ENCODE measurements at places on chromosomes 4 and X. TPM values are rescaled to one million over a fixed set of nuclear protein-coding genes. Genes with fewer than 3 reads are reported as not detected.

GRCh38 chrX:108426262-108426661 is 12.0 kb downstream of the COL4A6 start:
- H3K36me3 ChIP-seq: peaks cover 10% of the 10 kb centered on the region
- no peaks in the 10 kb centered on the region for H3K27me3 ChIP-seq
- no peak for DNase-seq
- H3K4me1 ChIP-seq: peaks cover 5% of the 10 kb centered on the region
- H3K4me3 ChIP-seq: no peak overlapping the region

DNA sequence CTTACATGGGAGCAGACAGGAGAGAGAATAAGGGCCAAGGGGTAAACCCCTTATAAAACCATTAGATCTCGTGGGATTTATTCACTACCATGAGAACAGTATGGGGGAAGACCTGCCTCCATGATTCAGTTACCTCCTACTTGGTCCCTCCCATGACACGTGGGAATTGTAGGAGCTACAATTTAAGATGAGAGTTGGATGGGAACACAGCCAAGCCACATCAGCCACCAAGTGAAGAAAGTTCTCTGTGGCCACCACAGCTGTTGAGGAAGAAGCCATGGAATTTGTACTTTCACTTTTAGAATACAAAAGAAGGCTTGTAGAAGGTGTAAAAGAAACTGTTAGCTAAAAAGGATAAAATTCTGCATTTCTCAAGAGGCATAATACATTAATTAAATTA is 67.0 kb upstream of the CXorf51A start:
- no peak overlapping the region for H3K27ac ChIP-seq
- no peaks in the 10 kb centered on the region for H3K4me1 ChIP-seq
- DNase-seq: no peak
- H3K27me3 ChIP-seq: no peaks in the 10 kb centered on the region

- H3K36me3 ChIP-seq: no peaks in the 10 kb centered on the region
- H3K27ac ChIP-seq: no peak overlapping the region
- DNase-seq: no peak
- H3K4me1 ChIP-seq: no peaks in the 10 kb centered on the region
- H3K27me3 ChIP-seq: no peaks in the 10 kb centered on the region
- no peak overlapping the region for H3K4me3 ChIP-seq
These were observed 4.4 kb downstream of the PLP1 start for GRCh38 chrX:103781062-103781402.

- no peak overlapping the region for H3K4me3 ChIP-seq
- peaks cover 5% of the 10 kb centered on the region for H3K4me1 ChIP-seq
- no peaks in the 10 kb centered on the region for H3K27me3 ChIP-seq
- no peak for DNase-seq
- no peaks in the 10 kb centered on the region for H3K36me3 ChIP-seq
These were observed 38.4 kb upstream of the CLNK start for GRCh38 chr4:10722957-10723356.

- no peaks in the 10 kb centered on the region for H3K4me1 ChIP-seq
- no peak overlapping the region for H3K27ac ChIP-seq
- no peaks in the 10 kb centered on the region for H3K27me3 ChIP-seq
- no peak overlapping the region for H3K4me3 ChIP-seq
- no peak for DNase-seq
These were observed 10.3 kb downstream of the XPNPEP2 start for GRCh38 chrX:129749069-129749468.

- peaks cover 3% of the 10 kb centered on the region for H3K4me1 ChIP-seq
- H3K36me3 ChIP-seq: no peaks in the 10 kb centered on the region
- no peak overlapping the region for H3K27ac ChIP-seq
- no peak overlapping the region for H3K4me3 ChIP-seq
- no peak for DNase-seq
These were observed 209.8 kb upstream of the MAGEB18 start for GRCh38 chrX:25928316-25928715.

DNA sequence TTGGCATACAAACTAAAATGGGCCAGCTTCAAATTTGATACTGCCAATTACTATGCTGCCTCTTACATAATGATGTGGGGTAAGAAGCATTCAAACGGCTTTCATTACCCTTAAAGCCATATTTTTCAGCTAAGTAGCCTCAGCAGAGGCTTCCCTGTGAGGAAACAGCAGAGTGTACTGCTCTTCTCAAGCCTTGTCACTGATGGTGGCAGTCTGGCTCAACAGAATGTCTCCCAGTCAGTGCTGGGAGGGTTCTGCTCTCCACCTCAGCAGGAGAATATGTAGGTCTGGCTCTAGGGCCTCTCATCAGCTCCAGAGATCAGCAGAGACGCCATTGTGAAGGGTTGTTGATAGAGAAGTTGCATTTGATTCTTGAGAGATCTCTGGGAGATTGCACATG is 44.6 kb upstream of the MBNL3 start:
- H3K4me3 ChIP-seq: no peak overlapping the region
- H3K27me3 ChIP-seq: peaks cover 5% of the 10 kb centered on the region
- no peaks in the 10 kb centered on the region for H3K36me3 ChIP-seq
- peaks cover 5% of the 10 kb centered on the region for H3K4me1 ChIP-seq
- H3K27ac ChIP-seq: no peak overlapping the region

The CENPVL3 gene
- 5.5 TPM for total RNA-seq

The WDR19 gene
- 54.6 TPM for total RNA-seq

The SPANXN4 gene
- total RNA-seq: not detected

DNA sequence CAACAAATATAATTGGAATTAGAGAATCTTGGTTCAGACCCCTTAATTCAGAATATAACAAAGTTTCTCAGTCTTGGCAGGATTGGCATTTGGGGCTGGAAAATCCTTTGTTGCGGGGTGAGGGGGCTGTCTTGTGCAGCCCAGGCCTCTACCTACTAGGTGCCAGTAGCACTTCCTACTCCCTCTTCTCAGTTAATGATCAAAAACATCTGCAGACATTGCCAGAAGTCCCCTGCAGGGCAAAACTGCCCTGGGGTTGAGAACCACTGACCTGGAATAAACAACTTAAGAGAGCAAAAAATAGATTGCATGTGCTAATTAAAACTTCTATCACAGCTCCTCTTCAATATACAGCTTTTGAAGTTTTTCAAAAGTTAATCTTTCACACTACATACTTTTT is 36.7 kb upstream of the CXorf38 start:
- H3K36me3 ChIP-seq: peaks cover 10% of the 10 kb centered on the region
- H3K4me3 ChIP-seq: no peak overlapping the region
- no peaks in the 10 kb centered on the region for H3K27me3 ChIP-seq
- DNase-seq: no peak

GRCh38 chr4:18077808-18078207 is 56.3 kb upstream of the LCORL start:
- H3K36me3 ChIP-seq: no peaks in the 10 kb centered on the region
- H3K4me1 ChIP-seq: peaks cover 10% of the 10 kb centered on the region
- no peak for DNase-seq
- peaks cover 2% of the 10 kb centered on the region for H3K27me3 ChIP-seq
- no peak overlapping the region for H3K4me3 ChIP-seq
- no peak overlapping the region for H3K27ac ChIP-seq

DNA sequence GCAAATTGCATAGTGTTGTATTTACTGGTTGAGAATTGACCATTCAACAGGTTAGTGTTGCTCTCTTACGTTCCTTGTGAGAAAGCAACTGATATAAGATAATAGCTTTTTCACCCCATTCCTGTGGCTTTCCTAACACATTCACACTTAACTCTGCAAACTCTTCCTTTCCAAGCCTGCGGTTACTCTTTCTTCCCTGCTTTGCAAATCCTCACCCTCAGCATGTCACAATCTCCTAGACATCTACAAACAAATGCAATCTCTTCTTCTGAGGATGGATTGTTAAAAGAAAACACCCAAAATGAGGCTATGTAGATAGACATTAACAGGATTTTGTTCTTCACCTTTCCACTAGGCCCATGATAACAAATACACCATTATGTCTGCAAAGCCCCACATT is 771.7 kb upstream of the PCDH7 start:
- H3K27ac ChIP-seq: no peak overlapping the region
- H3K4me1 ChIP-seq: no peaks in the 10 kb centered on the region
- no peaks in the 10 kb centered on the region for H3K27me3 ChIP-seq
- no peaks in the 10 kb centered on the region for H3K36me3 ChIP-seq

DNA sequence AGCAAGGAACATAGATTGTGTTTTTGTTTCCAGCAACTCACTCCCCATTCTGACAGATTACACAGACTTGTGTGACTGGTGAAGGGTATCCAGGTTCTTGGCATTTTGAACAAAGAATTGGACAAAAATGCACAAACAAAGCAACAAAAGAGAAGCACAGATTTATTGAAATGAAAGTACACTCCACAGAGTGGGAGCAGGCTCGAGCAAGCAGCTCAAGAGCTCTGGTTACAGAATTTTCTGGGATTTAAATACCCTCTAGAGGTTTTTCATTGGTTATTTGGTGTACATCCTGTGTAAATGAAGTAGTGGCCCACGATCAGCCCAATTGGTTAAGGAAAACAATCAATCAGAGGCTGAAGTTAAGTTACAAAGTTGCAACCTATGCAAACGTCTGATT is 155.0 kb upstream of the JADE1 start:
- DNase-seq: no peak
- H3K36me3 ChIP-seq: no peaks in the 10 kb centered on the region
- H3K4me1 ChIP-seq: peaks cover 18% of the 10 kb centered on the region
- peak overlapping the region; percentile 68 for H3K27ac ChIP-seq
- H3K27me3 ChIP-seq: no peaks in the 10 kb centered on the region
- H3K4me3 ChIP-seq: no peak overlapping the region

DNA sequence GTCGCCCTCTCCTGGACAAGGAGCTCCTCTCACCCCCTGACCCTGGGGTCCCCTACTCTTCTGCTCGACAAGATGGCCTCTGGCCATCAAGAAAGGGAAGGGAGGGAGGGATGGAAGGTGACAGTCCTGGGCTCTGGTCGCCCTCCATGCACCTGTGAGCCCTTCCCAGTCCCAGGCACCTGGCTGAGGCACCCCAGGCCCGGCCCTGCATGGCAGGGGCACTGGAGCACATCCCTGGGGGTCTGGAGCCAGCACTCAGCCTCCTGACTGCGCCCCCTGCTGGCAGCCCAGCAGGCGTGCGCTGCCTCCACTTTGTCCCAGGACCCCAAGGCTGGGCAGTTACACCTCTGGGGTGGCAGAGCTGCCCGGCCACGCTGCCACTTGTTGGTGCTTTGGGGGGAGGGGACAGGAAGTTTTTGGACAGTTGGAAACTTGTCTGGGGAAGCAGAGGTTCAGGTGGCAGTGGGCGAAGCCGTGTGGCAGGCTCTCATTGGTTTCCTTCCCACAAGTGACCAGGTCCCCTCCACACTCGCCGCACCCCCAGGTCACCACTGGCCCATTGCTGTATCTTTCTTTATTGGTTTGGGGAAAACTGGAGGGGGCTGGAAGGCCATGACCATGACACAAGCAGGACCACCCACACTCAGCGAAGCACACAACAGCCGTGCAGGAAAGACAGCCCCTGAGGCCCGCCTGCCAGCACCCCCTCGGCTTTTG is 4.3 kb downstream of the PNCK start:
- no peak overlapping the region for H3K27ac ChIP-seq
- peaks cover 3% of the 10 kb centered on the region for H3K36me3 ChIP-seq
- H3K27me3 ChIP-seq: peaks cover 52% of the 10 kb centered on the region
- peaks cover 6% of the 10 kb centered on the region for H3K4me1 ChIP-seq

DNA sequence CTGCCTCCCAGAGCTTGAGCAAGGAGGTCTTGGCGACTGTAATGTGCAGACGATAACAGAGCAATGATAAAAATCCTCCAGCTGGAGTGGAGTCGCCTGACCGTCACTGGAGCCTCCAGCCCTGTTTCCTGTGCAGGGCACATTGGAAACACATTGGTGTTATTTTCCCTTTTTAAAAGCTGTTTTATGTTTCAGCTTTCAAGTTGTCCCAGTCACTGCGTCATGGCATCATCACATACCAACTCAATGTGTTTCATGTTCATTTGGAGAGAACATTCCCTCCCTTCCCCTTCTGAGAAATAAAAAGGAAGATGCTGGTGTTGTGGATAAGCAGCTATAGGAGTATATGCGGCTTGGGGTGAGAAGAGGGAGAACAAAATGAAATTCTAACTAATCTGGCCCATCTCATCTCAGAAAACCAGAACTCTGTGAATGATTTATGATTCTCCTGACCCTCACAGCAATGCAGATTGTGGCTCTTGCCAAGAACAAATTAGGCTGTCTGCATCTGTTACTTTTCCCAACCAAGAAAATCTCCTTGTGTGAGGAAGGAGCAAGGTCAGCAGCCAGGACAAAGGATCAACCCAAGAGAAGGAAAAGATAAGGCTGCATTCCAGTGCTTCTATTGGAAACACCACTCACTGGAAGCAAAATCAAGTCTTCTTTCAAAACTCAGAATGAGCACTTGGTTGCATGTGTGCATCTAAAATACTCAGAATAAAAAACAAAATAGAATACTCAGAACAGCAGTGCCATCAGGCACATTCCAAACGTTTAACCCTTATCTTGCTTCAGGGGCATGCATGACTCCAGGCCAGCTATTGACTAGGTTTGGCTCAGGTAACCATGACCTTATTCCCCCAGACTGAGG is 134.4 kb downstream of the RASL11B start:
- H3K27me3 ChIP-seq: no peaks in the 10 kb centered on the region
- peaks cover 45% of the 10 kb centered on the region for H3K4me1 ChIP-seq
- no peak for DNase-seq
- H3K4me3 ChIP-seq: no peak overlapping the region

- H3K4me1 ChIP-seq: peaks cover 45% of the 10 kb centered on the region
- DNase-seq: no peak
- H3K36me3 ChIP-seq: no peaks in the 10 kb centered on the region
These were observed at the start of gene ENPEP for GRCh38 chr4:110475881-110476818. Gene ENPEP (plus strand): TSS chr4:110476155. CDS start chr4:110476415, 260 bp downstream.
